ENCODE measurements at places on chromosomes 5 and 9. TPM values are rescaled to one million over a fixed set of nuclear protein-coding genes. Genes with fewer than 3 reads are reported as not detected.

GRCh38 chr5:68749077-68749476, 344.7 kb upstream of the SLC30A5 start:
- no peak for DNase-seq

DNA sequence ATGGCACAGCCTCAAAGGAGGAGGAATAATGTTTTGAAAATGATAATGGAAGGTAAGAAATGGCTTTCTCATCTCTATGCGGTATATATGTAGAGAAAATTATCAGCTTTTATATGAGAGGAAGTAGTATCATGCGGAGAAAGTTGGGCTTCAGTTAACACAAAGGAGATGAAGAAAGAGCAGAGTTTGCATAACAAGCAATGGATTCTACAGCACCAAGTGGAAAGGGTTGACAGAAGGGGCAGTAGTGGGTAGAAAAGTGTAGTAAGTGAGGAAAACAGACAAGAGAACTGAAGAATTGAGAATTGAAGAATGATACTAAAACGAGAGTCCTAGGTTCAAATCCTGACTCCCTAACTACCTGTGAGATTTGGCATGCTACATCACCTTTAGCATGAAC, 51.0 kb downstream of the GNG10 start:
- no peak for DNase-seq

Gene TSSK1B
- not detected for total RNA-seq

DNA sequence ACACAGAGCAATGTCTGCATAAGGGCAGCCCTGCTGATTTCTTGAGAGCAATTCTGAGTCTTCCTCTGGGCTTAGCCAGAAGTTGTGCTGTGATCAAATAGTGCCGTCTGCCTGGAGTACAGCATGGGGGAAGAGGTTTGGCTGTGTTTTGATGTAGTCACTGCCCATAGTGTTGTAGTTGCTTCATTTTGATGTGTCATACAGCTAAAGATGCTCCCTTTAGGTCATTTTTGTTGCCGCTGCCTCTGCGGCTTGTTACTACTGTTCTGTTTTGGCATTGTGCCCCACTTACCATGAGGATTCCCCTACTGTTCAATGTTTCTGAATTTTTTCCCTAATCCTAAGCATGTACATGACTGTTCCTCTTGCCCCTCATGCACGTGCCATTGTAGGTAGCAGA, 23.0 kb downstream of the SLC36A1 start:
- DNase-seq: no peak

Gene PCDHAC1
- 3.1 TPM for total RNA-seq

Gene PCDHA6
- total RNA-seq: 5.4 TPM

GRCh38 chr9:137825324-137825989, 52.1 kb upstream of the CACNA1B start:
- no peak for DNase-seq

Gene OGN
- not detected for total RNA-seq

DNA sequence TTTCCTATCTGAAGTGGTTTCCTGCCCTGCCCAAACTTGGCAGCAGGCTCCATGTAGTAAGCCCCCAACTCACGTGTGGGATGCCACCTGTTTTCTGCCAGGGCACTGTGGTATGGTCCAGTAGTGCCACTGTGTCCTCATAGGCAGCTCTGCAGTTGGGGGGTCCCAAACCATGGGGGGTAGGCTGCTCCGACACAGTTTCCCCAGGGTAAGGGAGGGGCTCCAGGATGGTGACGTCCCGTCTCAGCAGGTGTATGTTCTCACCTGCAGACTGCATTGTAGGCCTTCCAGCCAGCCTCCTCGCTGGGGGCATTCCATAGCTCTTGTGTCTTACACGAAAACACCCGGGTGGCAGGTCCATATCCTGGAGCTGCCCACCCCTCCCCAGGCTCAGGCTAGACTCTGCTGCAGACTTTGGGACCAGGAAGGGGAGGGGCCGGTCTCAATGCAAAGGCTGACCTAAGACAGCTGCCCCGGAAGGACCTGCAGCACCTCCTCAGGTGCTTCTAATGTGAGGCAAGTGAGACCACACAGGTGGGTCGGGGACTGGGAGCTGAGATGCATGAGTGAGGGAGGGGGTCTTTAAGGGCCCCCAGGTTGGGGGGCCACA, 330.5 kb upstream of the IRX4 start:
- DNase-seq: no peak

DNA sequence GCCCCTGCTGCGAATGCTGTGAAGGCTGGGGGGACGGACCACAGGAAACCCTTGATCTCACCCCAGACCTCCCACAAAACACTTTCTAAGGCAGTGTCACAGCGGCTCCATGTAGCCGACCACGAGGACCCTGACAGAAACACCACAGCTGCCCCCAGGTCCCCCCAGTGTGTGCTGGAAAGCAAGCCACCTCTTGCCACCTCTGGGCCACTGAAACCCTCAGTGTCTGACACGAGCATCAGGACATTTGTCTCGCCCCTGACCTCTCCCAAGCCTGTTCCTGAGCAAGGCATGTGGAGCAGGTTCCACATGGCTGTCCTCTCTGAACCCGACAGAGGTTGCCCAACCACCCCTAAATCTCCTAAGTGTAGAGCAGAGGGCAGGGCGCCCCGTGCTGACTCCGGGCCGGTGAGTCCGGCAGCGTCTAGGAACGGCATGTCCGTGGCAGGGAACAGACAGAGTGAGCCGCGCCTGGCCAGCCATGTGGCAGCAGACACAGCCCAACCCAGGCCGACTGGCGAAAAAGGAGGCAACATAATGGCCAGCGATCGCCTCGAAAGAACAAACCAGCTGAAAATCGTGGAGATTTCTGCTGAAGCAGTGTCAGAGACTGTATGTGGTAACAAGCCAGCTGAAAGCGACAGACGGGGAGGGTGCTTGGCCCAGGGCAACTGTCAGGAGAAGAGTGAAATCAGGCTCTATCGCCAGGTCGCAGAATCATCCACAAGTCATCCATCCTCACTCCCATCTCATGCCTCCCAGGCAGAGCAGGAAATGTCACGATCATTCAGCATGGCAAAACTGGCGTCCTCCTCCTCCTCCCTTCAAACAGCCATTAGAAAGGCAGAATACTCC, 84.7 kb downstream of the GOLPH3 start:
- no peak for DNase-seq

GRCh38 chr5:154264549-154265196, 74.1 kb downstream of the GALNT10 start:
- no peak for DNase-seq

Gene SLIT3
- 3.5 TPM for total RNA-seq

DNA sequence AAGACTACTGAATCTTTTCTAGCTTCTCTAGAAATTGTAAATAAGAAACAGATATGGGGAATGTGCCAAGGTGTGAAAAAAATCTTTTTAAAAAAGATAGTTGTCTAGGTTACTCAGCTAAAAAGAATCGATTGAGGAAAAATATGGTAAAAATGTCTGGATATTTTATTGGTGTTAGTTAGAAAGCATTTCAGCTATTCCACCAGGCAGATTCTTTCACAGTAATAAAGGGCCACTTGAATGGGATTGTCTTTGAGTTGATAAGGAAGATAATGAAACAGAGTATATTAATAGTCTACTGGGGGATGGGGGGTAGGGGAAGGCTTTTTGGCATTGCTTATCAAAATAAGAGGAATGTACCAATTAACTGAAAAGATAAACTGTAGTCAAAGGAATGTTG, 51.9 kb downstream of the SLIT3 start:
- no peak for DNase-seq

- peak; percentile 73 for DNase-seq
These were observed 39.8 kb upstream of the FUBP3 start for GRCh38 chr9:130539420-130540223.

DNA sequence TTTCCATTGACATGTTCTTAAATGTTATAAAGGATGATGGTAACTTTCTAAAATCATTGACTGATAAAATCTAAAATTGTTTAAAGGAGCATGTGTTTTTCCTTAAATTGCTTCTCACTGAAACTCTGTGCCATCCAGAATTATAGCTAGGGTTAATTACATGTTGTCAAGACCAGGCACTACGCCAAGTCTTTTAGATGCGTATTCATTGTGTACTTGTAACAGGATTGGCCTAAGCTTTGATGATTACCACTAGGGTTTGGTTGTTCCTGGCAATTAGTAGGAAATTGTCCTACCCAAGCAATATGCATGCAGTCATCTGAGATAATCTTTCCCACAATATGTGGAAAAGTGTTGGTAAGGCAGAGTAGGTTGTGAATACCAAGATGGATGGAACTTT, 43.8 kb downstream of the PRKACG start:
- DNase-seq: no peak

GRCh38 chr5:176810081-176810597, at the start of gene UNC5A:
TSS of gene UNC5A (plus strand) at chr5:176810559. CDS start at chr5:176810751, 192 bp downstream.
- peak; percentile 84 for DNase-seq

Data from Daoy (cell line).